ENCODE measurements at places on chromosomes 3 and 15.

- no peak for DNase-seq
Measured at GRCh38 chr3:33364531-33365128, 75.6 kb downstream of the UBP1 start.

DNA sequence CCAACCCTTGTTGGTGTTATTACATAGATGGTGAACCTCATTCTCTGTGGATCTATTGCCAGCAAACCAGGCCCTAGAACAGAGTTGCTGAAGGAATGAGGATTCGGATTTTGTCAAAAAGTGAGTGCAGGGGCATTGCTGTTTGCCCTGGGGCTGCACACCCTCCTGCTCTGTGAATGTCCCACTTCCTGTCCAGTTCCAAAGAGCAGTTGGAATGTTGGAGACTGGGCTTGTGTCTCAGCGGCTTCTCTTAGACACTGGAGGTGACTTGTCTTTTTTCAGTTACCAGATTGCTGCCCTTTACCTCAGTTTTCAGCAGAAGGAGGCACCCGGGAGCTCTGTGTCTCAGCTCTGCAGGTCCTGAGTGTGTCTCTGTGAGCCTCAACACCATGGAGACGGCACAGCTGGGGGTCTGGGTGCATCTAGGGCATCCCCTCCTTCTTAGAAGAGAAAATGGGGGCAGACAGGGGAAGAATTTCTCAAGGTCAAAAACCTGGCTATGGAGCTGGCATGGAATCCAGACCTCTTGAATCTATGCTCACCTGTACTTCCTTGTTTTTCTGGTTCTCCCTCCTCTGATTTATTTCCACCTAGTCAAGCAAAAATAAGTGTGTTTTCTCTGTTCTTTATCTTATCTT is 46.3 kb downstream of the LIMD1 start:
- no peak for DNase-seq

DNA sequence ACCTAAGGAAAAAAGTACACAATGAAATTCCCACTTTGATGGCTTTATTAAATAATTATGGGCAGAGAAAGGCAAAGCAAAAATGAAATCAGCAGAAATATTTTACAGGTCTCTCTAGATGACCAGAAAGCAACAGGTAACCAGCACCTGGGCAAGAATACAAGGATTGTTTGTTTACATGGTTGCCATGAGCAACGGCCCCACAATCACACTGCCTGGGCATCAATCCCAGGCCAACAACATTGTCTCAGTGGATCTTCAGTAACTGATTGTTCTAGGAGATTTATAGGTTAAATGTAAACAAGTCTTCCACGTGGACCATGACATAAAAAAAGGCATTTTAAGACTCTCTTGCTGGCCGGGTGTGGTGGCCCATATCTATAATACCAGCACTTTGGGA is 82.6 kb downstream of the PDZRN3 start:
- DNase-seq = no peak

DNA sequence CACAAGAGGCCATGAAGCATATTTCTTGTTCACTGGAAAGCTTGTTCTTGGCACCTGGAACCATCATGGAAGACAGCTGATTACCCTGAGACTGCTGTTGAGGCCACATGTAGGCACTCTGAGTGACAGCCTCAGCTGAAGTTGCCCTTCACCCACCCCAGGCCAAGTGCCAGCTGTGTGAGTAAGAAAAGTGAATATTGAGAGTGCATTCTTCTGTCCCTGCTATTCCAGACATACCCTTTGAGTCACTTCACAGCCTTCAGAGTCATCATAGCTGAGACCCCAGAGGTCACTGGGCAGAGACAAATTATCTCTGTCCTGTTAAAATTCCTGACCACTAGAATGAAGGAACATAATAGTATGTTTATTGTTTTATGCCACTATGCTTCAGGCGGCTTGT is 79.6 kb downstream of the NFKBIZ start:
- DNase-seq = no peak

GRCh38 chr3:30299674-30300385 is 306.6 kb upstream of the TGFBR2 start:
- no peak for DNase-seq

DNA sequence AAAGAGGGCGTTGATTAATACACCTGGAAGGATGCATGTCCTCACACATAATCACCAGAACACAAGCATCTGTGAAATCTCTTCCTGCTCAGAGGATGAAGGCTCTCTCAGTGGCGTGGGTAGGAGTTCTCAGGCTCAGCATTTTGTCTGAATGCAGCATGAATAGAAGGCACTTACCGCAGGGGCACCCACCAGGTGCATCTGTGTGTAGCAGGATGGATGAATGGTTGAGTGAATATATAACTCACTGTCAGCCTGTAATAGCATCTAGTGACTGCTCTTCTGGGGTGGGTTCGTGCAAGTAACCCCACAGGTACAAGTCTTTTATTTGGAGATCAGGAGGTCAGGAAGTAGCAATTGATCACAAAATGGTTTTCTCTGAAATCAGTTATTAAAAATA is 143.0 kb downstream of the SQOR start:
- no peak for DNase-seq

DNA sequence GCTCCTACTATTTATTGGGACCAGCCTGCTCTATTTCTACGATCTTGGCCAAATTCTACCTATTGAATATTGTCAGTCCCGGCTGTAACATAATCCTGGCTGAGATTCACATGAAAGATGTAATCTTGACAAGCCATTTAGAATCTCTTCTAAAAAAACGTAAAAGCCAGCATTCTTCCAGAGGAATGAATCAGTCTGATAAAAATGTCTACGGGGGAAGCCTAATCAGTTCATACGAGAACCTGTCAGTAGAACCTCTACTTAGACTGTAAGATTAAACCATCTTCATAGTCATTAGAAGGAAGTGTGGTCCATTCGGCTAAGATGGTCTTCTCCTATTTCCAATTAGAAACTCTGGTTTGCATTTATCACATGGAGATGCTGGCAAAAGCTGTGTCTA is 147.2 kb upstream of the WNT5A start:
- DNase-seq = no peak

- no peak for DNase-seq
Measured at GRCh38 chr15:57758560-57758959, 52.0 kb downstream of the POLR2M start.

DNA sequence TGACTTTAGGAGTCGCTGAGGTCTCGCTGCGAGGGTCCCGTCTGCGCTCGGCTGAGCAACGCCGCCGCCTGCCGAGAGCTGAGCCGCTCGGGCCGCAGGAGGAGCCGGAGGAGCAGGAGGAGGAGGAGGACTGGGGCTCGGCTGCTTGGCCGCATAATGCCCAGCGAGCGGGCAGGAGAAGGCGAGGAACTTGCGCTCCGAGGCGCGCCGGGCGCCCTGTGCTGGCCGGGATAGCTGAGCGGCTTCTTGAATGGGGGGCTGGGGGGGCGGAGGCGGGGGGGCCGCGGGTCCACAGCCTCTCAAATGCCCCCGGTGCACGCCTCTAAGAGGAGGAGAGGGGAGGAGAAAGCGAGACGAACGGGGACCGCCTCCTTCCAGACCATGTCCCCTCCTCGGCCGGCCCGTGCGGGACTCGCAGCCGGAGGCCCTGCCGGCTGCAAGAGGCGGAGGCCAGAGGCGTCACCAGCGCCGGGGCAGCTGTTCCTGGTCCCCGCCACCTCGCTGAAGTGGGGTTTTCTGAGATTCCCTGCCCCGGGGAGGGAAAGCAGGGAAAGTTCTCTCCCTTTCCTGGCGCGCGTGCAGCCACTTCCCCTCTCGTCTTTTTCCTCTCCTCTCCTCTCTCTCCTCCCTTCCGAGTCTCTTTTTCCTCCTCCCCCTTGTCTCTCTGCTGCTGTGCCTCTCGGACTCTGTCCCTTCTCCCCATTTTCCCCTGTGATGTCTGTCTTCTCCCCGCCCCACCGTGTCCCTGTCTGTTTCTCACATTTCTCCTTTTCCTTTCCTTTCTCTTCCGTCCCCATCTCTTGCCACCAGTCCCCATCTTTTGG is at the start of gene ADAMTS9:
TSS of gene ADAMTS9 (minus strand) at position 220 of the 824 bp plus-strand sequence. CDS start 343 bp downstream, outside the sequence.
- DNase-seq = no peak

GRCh38 chr3:153666991-153667740 is 454.0 kb upstream of the ARHGEF26 start:
- no peak for DNase-seq

DNA sequence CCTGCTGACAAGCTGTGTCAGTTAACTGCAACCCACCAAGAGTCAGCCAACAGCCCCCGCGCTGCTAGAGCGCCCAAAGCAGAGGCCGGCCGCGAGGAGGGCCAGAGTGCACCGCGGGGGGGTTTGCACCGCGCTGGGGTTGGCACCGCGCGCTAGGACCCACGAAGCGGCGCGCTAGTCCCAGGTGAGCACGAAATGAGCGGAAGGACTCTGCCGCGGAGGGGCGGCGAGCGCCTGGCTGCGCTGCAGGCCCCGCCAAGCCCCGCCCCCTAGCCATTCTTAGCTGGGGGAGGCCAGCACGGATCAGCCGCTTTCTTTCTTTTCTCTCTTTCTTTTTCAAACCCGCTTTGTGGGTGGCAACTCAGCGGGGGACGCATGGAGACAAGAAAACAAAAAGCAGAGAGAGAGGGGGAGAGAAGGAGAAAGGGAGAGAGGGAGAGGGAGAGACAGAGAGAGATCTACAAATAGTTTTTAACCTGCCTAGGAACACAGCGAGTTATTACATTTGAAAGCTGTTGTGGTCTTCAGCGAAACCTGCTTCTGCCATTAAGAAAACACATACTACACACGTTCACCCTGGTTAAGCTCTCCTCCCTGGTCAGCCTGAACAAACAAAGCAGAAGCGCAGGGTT is 6.9 kb upstream of the FOXB1 start:
- DNase-seq = no peak

GRCh38 chr3:53938645-53939044 is 47.0 kb upstream of the SELENOK start:
- peak; percentile 40 for DNase-seq

GRCh38 chr15:89490814-89491315 is 5.5 kb downstream of the RHCG start:
- DNase-seq = no peak

GRCh38 chr3:7062714-7063113 is 201.8 kb downstream of the GRM7 start:
- DNase-seq = no peak

- DNase-seq = no peak
Measured at GRCh38 chr3:112629425-112629824, 11.5 kb downstream of the CCDC80 start.

- DNase-seq = no peak
Measured at GRCh38 chr3:84601303-84601702, 357.5 kb upstream of the CADM2 start.

- no peak for DNase-seq
Measured at GRCh38 chr15:80979538-80980200, 9.9 kb downstream of the MESD start.

- DNase-seq = no peak
Measured at GRCh38 chr3:139794469-139795265, 116.9 kb upstream of the NMNAT3 start.

GRCh38 chr3:161401389-161401788 is 30.1 kb upstream of the SPTSSB start:
- DNase-seq = no peak

DNA sequence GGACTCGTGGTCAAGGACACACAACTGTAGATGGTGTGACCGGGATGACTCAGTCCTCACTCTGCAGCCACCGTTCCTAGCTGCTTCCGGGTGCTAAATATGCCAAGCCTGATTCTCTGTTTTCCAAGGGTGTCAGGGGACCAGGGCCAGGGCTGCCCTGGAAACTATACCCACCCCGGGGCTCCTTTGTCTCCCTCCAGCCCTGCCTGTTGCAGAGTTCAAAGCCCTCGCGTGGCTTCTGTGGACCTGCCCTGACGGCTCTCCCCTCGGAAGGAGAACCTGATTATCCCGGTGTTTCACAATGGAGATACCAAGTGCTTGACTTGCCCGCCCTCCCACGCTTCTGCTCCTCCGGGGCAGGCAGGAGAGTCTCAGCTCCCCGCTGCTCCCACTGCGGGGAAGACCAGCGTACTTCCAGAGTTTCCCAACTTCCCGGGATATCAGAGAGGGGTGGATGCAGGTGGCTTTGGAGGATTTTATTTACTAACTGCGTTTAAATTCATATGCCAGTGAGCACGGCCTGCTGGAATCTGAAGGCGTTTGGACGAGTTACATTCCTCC is 125.0 kb downstream of the ASB7 start:
- no peak for DNase-seq

DNA sequence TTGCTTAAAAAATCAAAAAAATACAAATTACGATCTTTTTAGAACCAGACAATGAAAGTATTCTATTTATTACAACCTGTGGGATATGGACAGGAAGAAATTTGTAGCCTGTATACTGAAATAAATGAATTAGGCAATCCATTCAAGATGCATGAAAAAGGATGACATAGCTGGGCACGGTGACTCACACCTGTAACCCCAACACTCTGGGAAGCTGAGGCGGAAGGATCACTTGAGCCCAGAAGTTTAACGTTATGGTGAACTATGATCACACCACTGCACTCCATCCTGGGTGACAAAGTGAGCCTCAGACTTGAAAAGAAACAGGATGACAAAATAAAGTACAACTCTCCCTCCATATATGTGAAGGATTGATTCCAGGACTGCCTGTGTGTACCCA is 74.1 kb downstream of the MSL2 start:
- DNase-seq = no peak

Measured in naive thymus-derived CD8-positive, alpha-beta T cell (primary cell).